Cerebellar cortex (tissue), 1 donor: ENCODE measurements at places on chromosomes 4 and X.

DNA sequence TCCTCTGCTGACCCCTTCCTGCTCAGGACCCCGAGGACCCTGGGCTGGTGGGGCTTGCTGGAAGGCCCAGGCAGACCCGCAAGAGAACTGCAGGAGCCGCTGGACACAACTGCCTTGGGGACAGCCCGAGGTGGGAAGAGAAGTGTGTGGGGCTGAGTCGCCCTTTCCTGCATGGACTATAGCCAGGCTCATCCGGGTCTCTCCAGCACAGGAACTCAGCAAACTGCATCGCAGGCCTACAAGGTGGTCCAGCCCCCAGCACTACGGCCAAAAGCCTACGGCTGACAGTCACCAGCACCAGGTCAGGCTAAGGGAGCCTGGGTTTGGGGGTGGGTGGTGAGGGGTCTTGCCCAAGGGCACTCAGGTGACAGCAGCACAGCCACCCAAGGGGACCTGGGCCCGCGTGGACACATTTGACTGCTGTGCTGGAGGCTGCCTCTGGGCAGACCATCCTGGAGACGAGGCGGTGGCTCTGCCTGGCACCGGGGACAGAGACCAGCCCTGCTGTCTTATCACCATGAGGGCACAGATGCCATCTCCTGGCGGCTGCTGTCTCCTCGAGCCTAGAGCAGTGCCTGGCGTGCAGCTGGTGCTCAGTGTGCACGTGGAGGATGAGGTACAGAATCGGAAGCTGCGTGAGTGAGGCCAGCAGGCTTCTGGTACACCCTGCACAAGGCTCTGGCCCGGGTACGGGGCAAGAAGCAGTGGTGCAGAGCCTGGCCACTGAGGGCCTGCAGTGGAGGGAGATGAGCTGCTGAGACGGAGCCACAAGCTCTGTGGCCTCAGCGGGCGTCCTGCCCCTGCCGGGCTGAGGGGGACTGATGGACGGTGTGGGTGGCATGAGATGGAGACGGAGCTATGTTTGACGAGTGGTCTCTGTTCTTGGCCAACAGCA is 15.1 kb downstream of the LRPAP1 start:
- no peak for DNase-seq

- DNase-seq: no peak
These were observed 23.8 kb downstream of the VSIG4 start for GRCh38 chrX:66015900-66016689.

DNA sequence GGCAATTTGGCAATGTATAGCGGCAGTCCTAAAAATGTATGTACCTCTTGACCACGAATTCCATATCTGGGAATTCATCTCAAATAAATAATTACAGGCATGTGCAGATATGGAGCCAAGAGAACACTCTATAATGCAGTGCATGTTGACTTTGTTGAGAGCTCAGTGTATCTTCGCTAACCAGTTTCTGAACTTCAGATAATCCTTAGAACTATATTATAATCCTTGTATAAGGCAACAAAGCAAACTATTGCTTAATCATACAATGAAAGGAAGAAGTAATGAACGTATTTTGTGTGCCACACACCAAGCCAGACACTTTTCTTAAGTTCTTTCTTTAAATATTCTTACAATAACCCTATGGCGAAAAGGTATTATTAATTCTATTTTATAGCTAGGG is 168.5 kb downstream of the SMIM20 start:
- DNase-seq: no peak

DNA sequence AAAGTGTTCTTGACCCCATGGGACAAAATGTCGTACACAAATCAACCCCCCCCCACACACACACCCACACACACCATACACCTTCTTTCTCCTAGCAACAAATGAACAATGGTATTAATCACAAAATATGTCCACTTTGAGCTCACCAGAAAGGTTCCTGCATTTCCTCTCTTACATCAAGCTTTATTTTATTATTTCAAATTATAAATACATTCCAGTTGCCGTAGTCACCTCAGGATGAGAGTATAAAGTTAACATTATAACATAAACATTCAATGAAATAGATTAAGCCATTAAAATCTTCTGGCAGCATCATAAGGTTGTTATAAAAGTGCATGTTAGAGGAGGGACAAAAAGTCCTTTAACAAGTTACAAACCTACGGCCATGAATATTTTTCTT is 7.3 kb downstream of the XK start:
- no peak for DNase-seq

- no peak for DNase-seq
These were observed 80.8 kb downstream of the APBB2 start for GRCh38 chr4:41133454-41134018.

- no peak for DNase-seq
These were observed 111.7 kb downstream of the CDKL5 start for GRCh38 chrX:18537068-18537467.

DNA sequence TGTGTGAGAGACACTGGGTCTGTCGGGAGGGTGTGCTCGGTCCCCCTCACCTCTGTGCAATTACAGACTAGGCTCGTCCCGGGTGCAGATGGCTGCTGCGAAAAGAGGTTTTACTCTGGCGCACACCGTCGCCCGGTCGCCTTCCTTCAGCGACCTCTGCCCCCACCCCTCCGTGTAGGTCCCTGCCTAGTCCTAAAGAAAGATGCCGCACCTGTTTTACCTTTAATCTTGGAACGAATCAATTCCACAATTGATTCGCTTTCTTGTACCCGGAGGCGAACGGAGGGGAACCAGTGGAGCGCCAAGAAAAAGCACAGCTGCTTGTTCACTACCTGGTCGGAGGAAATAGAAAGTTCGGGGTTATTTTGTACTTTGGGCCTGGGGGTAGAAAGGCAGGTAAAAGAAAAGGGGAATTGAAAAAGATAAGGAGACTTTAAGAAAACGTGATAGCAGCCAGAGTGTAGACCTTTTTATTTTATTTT is 1.2 kb downstream of the NPNT start:
- DNase-seq: no peak

DNA sequence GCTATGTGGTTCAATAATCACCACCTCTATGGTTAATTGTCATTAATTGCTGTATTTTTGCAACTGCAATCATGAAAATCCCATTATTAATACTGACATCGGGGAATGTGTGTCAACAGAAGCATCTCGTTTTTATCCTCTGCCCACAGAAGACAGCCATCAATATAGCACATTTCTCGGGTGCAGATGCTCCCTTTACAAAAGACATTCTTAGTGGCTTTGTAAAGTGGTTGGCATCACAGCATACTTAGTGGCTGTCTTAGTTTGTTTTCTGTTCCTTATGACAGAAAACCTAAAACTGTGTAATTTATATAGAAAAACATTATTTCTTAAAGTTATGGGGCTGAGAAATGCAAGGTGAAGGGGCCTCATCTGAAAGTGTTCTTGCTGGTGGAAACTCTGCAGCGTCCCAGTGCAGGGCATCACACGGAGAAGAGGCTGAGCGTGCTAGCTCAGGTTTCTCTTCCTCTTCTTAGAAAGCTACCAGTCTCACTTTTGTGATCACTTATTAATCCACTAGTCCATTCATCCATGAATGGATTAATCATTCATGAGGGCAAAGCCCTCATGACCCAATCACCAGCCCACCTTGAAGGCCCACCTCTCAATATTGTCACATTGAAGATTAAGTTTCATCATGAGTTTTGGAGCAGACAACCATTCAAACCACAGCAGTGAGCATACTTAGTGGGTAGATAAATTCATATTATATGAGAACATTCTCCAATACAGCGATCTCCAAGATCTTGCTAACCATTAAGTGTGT is 1067.7 kb upstream of the PABPC4L start:
- DNase-seq: no peak

DNA sequence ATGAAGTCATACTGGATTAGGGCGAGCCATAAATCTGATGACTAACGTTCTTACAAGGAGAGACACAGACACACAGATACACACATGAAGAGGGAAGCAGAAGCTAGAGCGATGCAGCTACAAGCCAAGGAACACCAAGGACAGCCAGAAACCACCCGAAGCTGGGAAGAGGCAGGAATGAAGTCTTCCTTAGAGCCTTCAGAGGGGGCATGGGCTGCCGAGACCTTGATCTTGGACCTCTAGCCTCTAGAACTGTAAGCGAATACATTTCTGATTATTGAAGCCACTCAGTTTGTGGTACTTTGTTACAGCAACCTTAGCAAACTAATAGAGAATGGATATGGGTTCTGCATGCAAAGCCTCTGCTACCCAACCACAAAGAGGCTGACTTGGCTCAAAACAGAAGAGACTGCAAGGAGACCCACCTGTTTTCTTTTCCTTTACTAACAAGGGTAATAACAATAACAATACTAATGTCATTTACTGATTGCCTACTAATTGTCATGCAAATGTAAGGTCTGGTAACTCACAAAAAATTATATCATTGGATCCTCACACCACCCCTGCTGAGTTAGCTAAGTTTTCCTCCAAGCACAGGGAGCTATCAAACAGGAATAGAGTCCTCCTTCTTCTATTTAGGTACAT is 10.1 kb upstream of the LDB2 start:
- DNase-seq: no peak

- peak; percentile 99 for DNase-seq
These were observed at the start of gene SCFD2 for GRCh38 chr4:53365486-53366300. Gene SCFD2 (minus strand): TSS chr4:53366061.

- DNase-seq: peak; percentile 29
These were observed 22.9 kb upstream of the COX7B2 start for GRCh38 chr4:46931981-46932380.

DNA sequence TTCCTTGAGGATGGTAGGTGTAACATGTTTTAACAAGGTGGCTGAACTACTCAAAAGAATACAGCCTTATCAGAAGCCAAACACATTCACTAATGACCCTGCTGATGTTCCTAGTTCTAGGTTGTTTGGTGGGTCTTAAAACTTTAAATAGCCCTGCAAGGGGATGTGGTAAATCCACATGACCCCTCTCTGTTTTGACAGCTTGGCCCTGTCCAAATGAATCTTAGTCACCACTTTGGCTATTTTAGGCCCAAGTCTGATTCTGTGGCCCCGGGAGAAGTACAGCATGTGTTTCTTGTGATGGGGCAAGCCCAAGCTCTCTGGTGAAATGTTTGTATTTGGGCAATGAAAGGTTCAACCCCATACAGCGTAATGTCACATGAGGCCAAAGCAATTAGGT is 54.5 kb upstream of the GPR34 start:
- no peak for DNase-seq
